ENCODE measurements at places on chromosomes 6 and 20.

GRCh38 chr6:114810468-114810867 is 467.6 kb upstream of the HS3ST5 start:
- DNase-seq, result no peak

DNA sequence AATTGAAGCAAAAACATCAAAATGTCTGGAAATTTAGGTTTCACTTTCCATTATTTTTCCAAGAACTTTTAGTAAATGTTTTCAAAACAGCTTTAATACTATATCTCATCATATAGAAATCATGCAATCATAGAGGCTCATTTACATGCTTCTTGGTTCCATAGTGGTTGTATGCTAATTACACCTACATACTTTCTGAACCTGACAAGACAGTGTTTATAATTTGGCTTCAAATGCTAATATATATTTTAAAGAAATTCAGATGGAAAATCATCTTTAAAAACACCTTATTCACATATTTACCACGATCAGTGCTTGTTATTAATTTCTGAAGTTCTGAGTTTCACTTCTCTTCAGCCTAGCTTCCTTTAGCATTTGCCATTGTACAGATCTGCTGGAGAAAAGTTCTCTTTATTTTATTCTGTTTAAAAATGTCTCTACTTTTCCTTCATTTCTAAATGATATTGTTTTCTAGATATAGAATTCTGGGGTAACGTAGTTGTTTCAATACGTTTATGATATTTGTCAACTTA is 89.9 kb downstream of the PLCB1 start:
- DNase-seq, result no peak

GRCh38 chr6:11018225-11018624 is 25.9 kb downstream of the ELOVL2 start:
- DNase-seq, result no peak

- DNase-seq, result no peak
These were observed 25.6 kb downstream of the MANBAL start for GRCh38 chr20:37315021-37315451.

- no peak for DNase-seq
These were observed 72.0 kb downstream of the DACT2 start for GRCh38 chr6:168247443-168248147.

DNA sequence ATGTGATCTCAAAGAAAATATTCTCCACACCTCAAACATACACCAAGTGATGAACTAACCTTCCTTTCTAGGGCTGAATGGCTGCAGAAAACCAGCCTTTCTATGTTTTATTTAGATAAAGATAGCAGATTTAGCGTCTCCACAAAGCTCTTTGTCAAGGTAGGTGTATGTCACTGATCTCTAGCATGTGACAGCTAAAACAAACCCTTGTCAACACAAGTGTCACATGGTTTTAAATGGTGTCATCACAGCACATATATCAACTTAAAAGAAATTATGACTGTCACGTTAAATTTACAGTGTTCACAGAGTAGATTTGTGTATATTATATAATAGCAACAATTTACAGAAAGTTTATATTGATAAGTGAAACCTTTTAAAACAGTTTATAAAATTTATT is 58.3 kb downstream of the TENT5A start:
- DNase-seq, result no peak

- no peak for DNase-seq
These were observed 54.2 kb downstream of the BCAS4 start for GRCh38 chr20:50848846-50849673.

GRCh38 chr20:62640870-62641269 is 1.4 kb upstream of the SLCO4A1 start:
- no peak for DNase-seq

Data from CD4-positive, alpha-beta T cell (primary cell).